ENCODE measurements at places on chromosomes 7 and 10. TPM values are rescaled to one million over a fixed set of nuclear protein-coding genes. Genes with fewer than 3 reads are reported as not detected.
A peak's percentile ranks its signal among the peaks of the same experiment; 100 is the strongest.

DNA sequence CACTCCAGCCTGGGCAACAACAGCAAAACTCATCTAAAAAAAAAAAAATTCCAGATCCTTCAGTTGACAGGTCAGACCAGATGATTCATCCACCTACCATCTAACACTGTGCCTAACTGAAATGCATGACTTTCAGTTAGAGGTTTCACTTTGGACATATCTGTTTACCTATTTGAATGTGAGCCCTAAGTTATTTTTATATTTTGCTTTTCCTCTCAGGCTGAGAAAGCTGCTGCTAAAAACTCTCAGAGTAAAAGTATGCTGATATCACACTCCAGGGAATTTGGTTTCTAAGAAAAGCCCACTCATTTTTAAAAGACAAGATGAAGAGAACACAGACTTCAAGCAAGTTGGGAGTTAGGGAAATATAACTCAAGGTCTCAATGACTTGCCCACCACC is 126.0 kb downstream of the SGMS1 start:
- DNase-seq: peak; percentile 20

- DNase-seq: no peak
Measured at GRCh38 chr10:1115607-1115955, 59.4 kb downstream of the WDR37 start.

DNA sequence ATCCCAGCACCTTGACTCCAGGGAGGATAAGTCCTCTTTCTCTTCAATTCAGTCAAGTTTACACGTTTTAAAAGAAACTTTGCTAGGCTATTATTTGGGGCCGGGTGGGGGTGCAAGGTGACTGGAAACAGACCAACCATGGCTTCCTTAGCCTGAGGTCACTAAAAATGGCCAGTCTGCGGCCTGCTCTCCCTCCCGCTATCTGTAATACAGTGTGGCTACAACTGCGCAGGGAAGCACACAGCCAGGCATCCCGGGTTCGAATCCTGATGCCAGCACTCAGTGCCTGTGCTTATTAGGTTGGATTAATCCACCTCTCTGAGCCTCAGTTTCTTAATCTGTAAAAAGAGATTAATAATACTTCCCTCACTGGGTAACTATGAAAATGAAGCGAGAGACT is 19.5 kb downstream of the ATP6V1F start:
- no peak for DNase-seq

GRCh38 chr10:96222441-96222840 is 48.9 kb downstream of the BLNK start:
- no peak for DNase-seq

Gene MYOF
- 109 TPM for total RNA-seq

DNA sequence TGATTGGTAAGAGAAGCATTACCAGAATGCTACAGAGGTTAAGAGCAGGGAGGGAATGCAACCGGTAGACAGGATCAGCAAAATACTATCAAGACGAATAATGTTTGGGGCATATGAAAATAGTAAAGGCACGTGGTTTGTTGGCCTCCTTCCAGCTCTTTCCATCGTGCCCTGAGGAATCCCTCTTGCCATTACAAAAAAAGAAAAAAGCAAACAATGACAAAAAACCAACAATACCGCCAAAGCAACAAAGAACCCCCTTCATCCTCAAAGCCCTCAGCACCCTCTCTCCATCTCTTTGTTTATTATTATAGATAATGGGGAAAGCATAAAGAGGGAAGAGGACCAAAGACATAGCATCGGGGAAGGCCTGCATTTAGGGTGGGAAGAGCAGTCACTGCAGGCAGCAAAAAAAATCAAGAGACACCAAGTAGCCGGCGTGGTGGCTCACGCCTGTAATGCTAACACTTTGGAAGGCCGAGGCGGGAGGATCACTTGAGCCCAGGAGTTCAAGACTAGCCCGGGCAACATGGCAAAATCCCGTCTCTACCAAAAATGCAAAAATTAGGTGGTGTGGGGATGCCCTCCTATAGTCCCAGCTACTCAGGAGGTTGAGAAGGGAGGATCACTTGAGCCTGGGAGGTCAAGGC is 78.0 kb downstream of the HIP1 start:
- DNase-seq: no peak

Gene DPYSL4
- 1.2 TPM for total RNA-seq

Gene OR2A5
- total RNA-seq: 3.6 TPM

Gene HABP2
- total RNA-seq: 0.24 TPM

Gene EGFR
- total RNA-seq: 23.4 TPM

Gene OGDHL
- total RNA-seq: not detected

GRCh38 chr10:49263591-49263990 is 35.4 kb upstream of the C10orf71 start:
- DNase-seq: no peak

Gene IDE
- total RNA-seq: 28.4 TPM

GRCh38 chr7:156151658-156152057 is 339.4 kb upstream of the SHH start:
- no peak for DNase-seq

- no peak for DNase-seq
Measured at GRCh38 chr10:118057361-118057760, 10.6 kb upstream of the RAB11FIP2 start.

- DNase-seq: peak; percentile 43
Measured at GRCh38 chr10:97640868-97641811, 669 bp downstream of the PI4K2A start.

Gene NUTM2D
- total RNA-seq: 1.7 TPM

DNA sequence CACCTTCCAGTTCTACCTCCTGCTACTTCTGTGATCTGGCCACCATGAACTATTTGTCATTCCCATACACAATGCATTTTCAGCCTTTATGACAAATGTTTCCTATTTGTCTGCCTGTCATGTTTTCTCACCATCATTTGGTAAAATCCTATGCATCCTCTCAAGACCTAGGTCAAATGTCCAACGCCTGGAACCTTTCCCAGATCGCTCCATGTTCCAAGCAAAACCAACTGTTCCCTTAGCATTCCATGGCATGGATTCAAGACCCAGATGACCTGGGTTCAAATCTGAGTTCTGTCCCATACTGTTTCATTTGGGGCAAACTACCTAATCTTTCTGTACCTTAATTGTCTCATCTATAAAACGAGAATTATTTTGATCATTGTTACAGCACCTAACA is 98.9 kb downstream of the USP6NL start:
- no peak for DNase-seq

DNA sequence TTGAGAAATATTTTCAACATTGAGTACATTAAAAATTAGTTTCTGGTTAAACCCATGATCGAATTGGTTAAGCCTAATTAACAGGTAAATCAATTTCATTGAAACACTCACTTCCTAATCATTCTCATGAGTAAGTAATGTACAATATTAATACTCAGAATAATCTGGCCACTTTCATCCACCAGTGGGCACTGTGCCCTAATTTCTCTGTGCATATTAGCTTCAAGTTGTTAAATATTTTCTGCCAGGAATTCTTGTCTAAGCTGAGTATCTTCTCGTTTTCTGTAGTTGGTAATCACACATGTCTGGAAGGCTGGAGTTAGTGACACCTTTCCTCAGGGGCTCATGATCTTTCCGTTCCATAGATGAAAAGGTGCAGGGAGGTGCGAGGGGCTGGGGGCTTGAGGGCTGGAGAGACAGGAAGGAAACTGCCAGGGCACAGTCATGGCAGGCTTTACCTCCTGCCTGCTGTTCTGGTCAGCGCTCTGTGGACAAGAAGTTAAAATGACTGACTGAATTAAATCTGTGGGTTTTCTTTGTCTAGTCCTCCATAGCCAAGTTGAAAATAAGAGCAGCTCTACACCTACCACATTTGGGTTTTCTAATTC is 71.9 kb downstream of the WIPF3 start:
- DNase-seq: peak; percentile 51

DNA sequence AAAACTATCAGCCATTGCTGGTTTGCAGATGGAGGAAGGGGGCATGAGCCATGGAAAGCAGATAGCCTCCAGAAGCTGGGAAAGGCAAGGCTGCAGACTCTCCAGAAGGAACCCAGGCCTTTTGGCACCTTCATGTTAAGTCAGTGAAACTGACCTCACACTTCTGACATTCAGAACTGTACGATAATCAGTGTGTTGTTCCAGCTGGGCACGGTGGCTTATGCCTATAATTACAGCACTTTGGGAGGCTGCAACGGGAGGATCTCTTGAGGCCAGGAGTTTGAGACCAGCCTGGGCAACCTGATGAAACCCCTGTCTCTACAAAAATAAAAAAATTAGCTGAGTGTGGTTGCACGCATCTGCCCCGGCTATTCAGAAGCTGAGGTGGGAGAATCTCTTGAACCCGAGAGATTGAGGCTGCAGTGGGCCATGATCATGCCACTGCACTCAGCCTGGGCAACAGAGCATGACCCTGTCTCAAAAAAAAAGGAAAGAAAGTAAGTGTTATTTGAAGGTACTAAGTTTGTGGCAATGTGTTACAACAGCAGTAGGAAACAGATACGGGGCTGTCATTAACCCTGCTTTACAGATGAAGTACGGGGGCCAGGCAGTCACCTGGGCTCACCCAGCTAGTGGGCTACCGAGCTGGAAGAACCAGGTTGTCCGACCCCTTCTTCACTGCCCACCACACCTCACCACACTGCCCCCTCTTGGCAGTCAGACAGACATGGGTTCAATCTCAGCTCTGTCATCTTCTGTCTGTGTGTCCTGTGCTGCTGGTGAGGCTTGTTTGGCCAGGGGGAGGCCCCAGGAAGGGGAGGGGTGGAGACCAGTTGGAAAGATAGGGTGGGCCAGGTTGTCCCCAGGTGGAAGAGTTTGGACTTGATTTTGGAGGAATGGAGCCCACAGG is 18.3 kb downstream of the CHST3 start:
- DNase-seq: no peak

Gene RBP3
- total RNA-seq: 2.2 TPM

DNA sequence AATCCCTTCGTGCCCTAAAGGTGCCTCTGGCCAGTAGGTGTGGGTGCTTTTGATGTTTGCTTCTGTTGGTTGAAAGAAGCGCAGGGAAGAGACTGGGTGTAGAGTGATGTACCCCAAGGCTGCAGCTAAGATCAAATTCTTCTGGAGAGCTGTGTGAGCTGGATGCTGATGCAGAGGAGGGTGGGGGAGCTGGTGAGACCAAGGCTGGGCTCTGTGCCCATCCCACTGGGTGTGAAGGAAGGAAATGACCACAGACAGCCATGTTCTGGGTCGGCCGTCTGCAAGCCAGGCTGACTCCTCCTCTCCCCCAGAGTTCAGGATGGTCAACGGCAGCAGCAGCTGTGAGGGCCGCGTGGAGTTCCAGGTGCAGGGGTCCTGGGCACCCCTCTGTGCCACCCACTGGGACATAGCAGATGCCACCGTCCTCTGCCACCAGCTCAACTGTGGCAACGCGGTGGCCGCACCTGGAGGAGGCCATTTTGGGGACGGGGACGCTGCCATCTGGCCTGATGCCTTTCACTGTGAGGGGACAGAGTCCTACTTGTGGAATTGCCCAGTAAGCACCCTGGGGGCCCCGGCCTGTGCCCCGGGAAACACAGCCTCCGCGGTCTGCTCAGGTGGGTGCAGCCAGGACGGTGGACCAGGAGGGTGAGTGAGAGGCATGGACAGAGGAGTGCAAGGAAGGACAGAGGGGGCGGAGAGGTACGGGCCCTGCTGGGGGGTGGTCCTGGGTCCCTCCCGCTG is 5.1 kb downstream of the SCART1 start:
- no peak for DNase-seq

GRCh38 chr7:8338206-8338605 is 76.2 kb upstream of the ICA1 start:
- DNase-seq: no peak

DNA sequence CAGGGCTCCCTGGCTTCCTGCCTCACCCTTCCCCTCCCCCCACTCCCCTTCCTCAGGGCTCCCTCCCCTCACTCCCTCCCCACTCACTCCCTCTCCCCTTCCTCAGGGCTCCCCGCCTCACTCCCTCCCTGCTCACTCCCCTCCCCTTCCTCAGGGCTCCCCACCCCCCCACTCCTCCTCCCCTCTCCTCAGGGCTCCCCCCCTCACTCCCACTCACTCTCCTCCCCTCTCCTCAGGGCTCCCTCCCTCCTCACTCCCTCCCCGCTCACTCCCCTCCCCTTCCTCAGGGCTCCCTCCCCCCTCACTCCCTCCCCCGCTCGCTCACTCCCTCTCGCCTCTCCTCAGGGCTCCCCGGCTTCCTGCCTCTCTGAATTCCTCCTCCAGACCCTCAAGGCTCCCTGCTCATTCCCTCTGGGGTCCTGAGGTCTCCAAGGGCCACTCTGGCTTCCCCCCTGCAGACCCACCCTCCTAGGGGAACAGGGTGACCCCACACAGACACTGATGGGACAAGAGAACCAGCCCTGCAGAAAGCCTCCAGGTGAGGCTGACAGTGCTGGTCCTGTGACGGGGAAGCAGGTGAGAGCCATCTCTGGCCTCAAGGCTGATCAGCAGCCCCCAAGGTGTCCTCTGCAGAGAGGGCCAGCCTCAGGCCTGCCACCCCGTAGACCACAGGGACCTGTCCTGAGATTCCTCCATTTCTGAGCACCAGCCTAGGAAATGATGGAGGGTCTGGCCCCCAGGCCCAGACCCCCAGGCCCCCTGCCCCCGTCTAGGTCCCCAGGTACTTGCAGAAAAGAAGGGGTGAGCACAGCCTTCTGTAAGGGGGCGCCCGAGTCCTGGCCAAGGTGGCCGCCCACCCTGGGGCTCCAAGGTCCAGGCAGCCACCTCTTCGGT is 47.2 kb downstream of the PWWP2B start:
- DNase-seq: peak; percentile 78

- DNase-seq: no peak
Measured at GRCh38 chr10:91756286-91756685, 41.9 kb upstream of the TNKS2 start.

DNA sequence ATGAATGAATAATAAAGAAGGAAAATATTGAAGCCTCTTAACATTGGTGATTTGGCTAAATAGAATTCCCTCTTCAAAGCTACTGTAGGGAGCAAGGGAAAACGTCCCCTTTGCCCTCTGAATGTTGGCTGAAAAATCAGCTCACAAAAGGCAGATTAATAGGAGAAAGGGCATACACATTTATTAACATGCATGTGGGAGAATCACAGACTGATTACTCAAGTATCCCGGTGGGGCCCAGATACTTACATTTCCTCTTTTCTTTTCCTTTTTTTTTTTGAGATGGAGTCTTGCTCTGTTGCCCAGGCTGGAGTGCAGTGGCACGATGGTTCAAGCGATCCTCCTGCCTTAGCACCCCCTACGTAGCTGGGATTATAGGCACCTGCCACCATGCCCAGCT is 68.5 kb downstream of the HK1 start:
- no peak for DNase-seq

DNA sequence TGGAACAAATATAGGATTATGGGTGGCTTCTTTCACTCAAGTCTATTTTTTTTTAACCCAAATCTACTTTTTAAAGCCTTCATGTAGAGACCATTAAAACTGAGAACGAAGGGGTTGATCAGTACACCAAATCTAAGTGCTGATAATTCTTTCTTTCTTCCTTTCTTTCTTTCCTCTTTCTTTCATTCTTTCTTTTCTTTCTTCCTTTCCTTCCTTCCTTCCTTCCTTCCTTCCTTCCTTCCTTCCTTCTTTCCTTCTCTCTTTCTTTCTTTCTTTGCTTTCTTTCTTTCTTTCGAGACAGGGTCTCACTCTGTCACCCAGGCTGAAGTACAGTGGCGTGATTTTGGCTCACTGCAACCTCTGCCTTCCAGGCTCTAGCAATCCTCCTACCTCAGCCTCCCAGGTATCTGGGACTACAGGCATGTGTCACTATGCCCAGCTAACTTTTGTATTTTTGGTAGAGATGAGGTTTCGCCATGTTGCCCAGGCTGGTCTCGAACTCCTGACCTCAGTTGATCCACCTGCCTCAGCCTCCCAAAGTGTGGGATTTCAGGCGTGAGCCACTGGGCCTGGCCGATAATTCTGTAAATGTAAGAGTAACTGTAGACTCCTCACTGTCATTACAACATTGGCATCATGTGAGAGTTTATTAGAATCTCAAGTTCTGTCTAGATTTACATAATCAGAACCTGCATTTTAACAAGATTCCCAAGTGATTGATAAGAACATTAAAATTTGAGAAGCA is 236.4 kb downstream of the TFEC start:
- no peak for DNase-seq

GRCh38 chr10:97596101-97597082 is 6.9 kb downstream of the C10orf62 start:
- DNase-seq: peak; percentile 80

All from umbilical cord (tissue), 2 donors.